ENCODE measurements at places on chromosomes 16 and 17.

DNA sequence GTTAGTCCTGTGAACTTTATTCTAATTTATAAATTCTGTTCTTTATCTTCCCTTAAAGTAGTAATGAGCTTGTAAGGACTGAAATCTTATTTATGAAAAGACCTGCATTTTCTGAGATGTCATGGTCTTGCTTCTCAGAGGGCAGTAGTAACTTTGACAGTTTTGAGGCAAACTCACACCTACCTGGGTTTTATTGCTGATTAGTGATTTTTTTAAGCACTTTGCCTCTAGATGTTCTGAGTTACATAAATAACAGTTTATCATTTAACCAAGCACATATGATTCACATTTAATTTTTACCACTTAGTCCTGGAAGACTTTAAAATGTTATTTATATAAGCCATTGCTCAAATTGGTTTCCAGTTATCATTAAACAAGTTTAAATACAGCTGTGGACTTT lies 10.7 kb downstream of the DUSP14 start:
- peaks cover 2% of the 10 kb centered on the region for H3K4me1 ChIP-seq
- no peaks in the 10 kb centered on the region for H3K27me3 ChIP-seq
- H3K4me3 ChIP-seq: no peak overlapping the region
- H3K27ac ChIP-seq: no peak overlapping the region
- H3K36me3 ChIP-seq: peaks cover 2% of the 10 kb centered on the region

DNA sequence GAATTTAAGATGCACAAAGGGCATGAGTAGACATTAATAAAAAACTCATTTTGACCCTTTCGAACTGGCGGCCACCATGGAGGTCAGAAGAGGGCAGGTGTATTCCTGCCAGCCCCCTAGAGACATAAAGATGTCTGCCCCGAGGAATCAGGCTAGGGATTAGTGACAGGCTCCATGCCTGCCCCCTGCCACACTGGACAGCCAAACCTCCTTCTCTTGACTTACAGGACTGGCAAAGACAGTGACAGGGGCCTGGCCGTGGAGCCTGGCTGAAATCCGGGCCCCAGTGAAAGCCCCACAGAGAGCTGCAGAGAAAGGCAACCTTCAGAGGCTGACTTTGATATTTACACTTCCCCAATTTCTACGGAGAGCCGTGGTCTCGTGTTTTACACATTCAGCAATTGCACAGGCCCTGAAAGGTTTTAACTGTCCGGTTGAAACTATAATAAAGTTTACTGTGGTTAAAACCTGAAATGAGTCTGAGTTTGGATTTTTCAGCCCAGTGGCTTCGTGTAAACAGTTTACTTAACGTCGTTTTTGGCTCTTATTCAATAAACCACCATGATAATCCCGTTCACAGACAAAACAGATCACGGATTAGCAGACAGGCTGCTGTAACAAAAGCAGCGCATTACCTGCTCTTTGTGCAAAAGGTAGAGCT lies 243.9 kb upstream of the MYOCD start:
- DNase-seq: no peak
- no peaks in the 10 kb centered on the region for H3K4me1 ChIP-seq
- no peaks in the 10 kb centered on the region for H3K27me3 ChIP-seq
- H3K36me3 ChIP-seq: no peaks in the 10 kb centered on the region
- H3K4me3 ChIP-seq: no peak overlapping the region
- no peak overlapping the region for H3K27ac ChIP-seq

DNA sequence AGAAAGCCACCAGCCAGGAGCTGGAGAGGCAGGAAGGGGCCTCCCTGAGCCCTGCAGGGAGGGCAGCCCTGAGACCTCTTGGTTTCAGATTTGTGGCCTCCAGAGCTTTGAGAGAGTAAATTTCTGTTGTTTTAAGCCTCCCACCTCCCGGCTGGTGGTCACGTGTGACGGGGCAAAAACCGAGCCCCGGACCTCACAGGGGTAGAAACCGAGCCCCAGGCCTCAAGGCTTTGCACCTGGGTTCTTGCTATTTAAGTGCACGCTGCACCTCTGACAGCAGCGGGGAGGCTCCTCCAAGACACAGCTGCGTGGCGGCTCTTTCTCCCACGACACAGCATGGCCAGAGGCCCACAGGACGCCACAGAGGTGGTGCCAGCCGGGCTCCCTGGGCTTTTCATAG lies 17.4 kb upstream of the ZC3H18 start:
- H3K27me3 ChIP-seq: peaks cover 5% of the 10 kb centered on the region
- no peaks in the 10 kb centered on the region for H3K36me3 ChIP-seq
- DNase-seq: no peak
- peaks cover 16% of the 10 kb centered on the region for H3K4me1 ChIP-seq
- no peak overlapping the region for H3K27ac ChIP-seq
- no peak overlapping the region for H3K4me3 ChIP-seq

GRCh38 chr16:55184052-55184451 lies 140.0 kb upstream of the IRX6 start:
- peaks cover 7% of the 10 kb centered on the region for H3K27me3 ChIP-seq
- H3K27ac ChIP-seq: no peak overlapping the region

- DNase-seq: no peak
- H3K4me1 ChIP-seq: no peaks in the 10 kb centered on the region
- H3K36me3 ChIP-seq: peaks cover 7% of the 10 kb centered on the region
- no peak overlapping the region for H3K27ac ChIP-seq
Measured at GRCh38 chr17:47955497-47956461, 1.9 kb downstream of the PRR15L start.

DNA sequence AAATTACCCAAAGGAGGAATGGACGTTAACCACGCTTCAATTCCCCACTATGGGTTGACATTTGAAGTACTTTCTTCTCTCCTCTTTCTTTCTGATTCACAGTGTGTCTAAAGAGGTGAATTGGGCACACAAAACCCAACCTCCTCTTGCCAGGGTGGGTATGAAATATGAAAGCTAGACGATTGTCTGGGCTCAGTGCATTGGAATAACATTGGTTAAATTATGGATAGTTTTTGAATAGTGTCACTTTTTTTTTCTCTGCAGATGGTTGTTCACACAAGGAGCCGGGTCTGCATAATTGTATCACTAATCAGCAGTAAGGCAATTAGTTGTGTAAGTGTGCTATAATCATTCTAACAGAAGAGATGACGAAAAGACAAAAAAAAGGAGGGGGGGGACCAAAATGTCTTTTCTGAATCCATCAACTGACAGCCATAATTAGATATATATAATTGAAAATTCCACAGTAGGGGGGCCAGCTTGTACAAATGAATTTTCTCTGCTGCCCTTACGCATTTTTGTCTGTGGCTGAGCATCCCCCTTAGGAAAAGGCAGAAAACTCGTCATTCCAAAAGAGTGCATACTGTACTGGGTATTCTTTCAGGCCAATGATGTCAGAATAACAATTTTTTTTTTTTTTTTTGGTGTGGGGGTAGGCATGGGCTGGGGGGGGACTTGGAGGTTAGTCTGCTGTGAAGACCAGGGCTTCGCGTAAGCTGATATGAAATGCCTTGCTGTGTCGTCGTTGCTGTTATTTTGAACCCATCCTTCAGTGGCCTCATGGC lies 307.5 kb upstream of the SALL1 start:
- H3K27me3 ChIP-seq: no peaks in the 10 kb centered on the region
- no peaks in the 10 kb centered on the region for H3K4me1 ChIP-seq
- H3K27ac ChIP-seq: no peak overlapping the region
- H3K4me3 ChIP-seq: no peak overlapping the region
- H3K36me3 ChIP-seq: no peaks in the 10 kb centered on the region

DNA sequence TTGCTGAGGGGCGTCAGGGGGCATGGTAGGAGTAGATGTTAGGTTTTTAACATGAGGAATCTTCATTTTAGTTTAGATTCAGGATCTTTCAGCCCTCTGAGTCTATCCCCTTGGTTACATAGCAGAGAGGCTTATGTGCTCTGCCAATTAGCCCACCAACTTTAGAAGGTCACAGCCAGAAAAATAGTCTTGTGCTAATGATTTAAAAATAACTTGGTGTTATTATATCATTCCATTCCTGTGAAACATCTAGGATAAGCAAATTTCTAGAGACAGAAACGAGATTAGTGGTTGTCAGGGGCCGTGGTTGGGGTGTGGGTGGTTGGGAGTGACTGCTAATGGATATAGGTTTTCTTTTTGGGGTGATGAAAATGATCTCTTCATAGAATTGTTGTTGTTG lies 183.7 kb downstream of the SNX29 start:
- H3K27me3 ChIP-seq: no peaks in the 10 kb centered on the region
- H3K4me3 ChIP-seq: no peak overlapping the region
- no peak for DNase-seq
- H3K36me3 ChIP-seq: peaks cover 6% of the 10 kb centered on the region

GRCh38 chr16:8571061-8571596 lies 19.2 kb downstream of the TMEM114 start:
- H3K4me1 ChIP-seq: peaks cover 6% of the 10 kb centered on the region
- H3K27me3 ChIP-seq: peaks cover 22% of the 10 kb centered on the region
- no peaks in the 10 kb centered on the region for H3K36me3 ChIP-seq

GRCh38 chr17:20094777-20095176 lies 85.6 kb downstream of the SPECC1 start:
- no peak overlapping the region for H3K4me3 ChIP-seq
- no peak overlapping the region for H3K27ac ChIP-seq
- H3K36me3 ChIP-seq: no peaks in the 10 kb centered on the region
- H3K4me1 ChIP-seq: peaks cover 5% of the 10 kb centered on the region
- H3K27me3 ChIP-seq: no peaks in the 10 kb centered on the region

DNA sequence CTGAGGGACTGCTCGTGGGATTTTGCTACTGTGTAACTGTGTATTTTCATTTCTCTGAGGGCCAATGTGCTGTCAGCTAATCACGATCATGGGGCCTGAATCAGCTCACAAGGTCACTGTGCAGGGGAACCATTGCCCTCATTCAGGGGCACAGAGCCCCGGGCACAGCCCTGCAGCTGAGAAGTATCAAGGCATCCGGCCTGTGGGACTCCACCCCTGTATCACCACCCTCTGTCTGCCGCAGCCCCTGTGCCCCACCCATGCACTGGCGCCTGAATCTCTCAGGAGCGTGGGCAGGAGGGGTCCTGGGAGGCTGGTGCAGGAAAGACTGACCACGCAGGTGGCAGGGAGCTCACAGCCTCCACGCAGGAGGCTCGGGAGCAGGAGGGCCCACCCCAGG lies 43.4 kb upstream of the RASD1 start:
- no peaks in the 10 kb centered on the region for H3K36me3 ChIP-seq
- DNase-seq: no peak
- H3K4me3 ChIP-seq: no peak overlapping the region
- no peaks in the 10 kb centered on the region for H3K4me1 ChIP-seq

- H3K4me3 ChIP-seq: no peak overlapping the region
- no peak overlapping the region for H3K27ac ChIP-seq
- no peaks in the 10 kb centered on the region for H3K36me3 ChIP-seq
- no peak for DNase-seq
Measured at GRCh38 chr16:88907768-88908167, 41.3 kb upstream of the PABPN1L start.

- H3K27ac ChIP-seq: no peak overlapping the region
- DNase-seq: no peak
- no peaks in the 10 kb centered on the region for H3K4me1 ChIP-seq
- H3K36me3 ChIP-seq: no peaks in the 10 kb centered on the region
- H3K4me3 ChIP-seq: no peak overlapping the region
Measured at GRCh38 chr17:73349138-73349537, 37.3 kb upstream of the CDC42EP4 start.

- no peaks in the 10 kb centered on the region for H3K27me3 ChIP-seq
- peaks cover 8% of the 10 kb centered on the region for H3K36me3 ChIP-seq
- peak overlapping the region; percentile 65 for H3K27ac ChIP-seq
- H3K4me1 ChIP-seq: peaks cover 59% of the 10 kb centered on the region
- peak; percentile 66 for DNase-seq
Measured at GRCh38 chr16:3058139-3059030, 7.1 kb upstream of the IL32 start.

GRCh38 chr17:45307290-45308015 lies 9.4 kb downstream of the MAP3K14 start:
- DNase-seq: peak; percentile 53
- peaks cover 94% of the 10 kb centered on the region for H3K4me1 ChIP-seq
- H3K4me3 ChIP-seq: peak overlapping the region; percentile 59
- H3K27me3 ChIP-seq: no peaks in the 10 kb centered on the region
- H3K27ac ChIP-seq: peak overlapping the region; percentile 96

DNA sequence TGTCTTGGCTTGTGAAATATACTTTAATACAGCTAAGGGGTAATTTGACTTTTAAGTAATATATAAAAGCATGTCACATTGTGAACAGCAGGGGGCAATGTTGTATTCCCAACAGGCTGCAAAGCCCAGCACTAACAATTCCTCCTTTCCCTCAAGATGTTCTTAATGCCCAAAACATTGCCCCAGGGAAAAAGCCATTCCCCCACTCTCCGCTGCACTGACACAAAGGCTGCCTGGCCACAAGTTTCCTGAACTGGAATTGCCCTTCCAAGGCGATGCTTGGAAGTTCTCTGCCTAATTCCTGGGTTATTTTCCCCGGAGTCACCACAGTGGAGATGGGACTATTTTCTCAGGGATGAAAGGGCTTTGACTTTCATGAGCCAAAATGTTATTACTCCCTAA lies 27.2 kb downstream of the CLEC16A start:
- no peak overlapping the region for H3K4me3 ChIP-seq
- DNase-seq: peak; percentile 45
- no peak overlapping the region for H3K27ac ChIP-seq
- H3K4me1 ChIP-seq: peaks cover 42% of the 10 kb centered on the region
- peaks cover 51% of the 10 kb centered on the region for H3K36me3 ChIP-seq

- no peak for DNase-seq
- H3K27ac ChIP-seq: no peak overlapping the region
- H3K4me3 ChIP-seq: no peak overlapping the region
- no peaks in the 10 kb centered on the region for H3K4me1 ChIP-seq
- no peaks in the 10 kb centered on the region for H3K27me3 ChIP-seq
Measured at GRCh38 chr16:66081775-66082366, 284.6 kb upstream of the CDH5 start.

DNA sequence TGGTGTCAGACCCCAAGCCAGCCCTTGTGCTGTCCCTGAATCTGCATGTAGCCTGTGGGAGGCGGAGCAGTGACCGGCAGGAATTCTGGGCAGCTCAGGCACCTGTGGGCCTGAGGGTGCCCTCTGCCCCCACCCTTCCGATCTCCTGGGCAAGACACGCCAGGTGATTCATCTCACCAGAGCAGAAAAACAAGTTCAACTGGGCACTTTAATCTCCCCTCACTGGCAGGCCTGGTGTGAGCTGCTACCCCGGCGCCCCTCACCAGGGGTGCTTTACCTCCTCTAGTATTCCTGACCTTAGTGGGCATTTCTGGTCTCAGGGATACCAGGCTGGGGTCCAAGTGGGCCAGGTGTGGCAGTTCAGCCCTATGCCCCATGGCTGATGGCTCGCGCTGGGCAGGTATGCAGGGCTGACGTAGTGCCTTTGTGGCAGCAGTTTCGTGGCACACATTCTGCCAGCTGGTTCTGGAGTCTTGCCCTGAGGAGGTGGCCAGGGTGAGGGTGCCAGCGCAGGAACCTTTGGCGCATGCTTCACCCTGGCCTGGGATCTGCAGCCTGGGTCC lies 6.0 kb downstream of the ERBB2 start:
- no peaks in the 10 kb centered on the region for H3K36me3 ChIP-seq
- H3K4me1 ChIP-seq: peaks cover 13% of the 10 kb centered on the region
- peaks cover 13% of the 10 kb centered on the region for H3K27me3 ChIP-seq
- no peak overlapping the region for H3K27ac ChIP-seq
- H3K4me3 ChIP-seq: no peak overlapping the region
